ENCODE measurements at places on chromosomes 6 and 20.

DNA sequence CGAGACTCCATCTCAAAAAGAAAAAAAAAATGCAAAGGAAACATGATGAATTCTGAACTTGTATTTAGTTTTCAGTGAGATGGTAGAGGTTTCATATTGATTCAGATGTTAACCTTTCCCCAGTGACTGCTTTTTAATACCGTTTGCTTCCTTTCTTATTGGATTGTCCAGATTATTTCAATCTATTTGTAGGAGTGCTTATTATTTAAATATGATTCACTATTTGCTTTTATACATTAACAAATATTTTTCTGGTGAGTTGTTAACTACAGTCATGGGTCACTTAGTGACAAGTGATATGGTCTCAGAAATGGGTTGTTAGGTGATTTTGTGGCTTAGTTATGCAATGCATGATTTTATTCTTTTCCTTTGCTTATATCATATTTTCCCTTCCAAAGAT lies 8.4 kb downstream of the PI3 start:
- no peak for DNase-seq

GRCh38 chr6:150930841-150931240 lies 65.3 kb downstream of the MTHFD1L start:
- no peak for DNase-seq

DNA sequence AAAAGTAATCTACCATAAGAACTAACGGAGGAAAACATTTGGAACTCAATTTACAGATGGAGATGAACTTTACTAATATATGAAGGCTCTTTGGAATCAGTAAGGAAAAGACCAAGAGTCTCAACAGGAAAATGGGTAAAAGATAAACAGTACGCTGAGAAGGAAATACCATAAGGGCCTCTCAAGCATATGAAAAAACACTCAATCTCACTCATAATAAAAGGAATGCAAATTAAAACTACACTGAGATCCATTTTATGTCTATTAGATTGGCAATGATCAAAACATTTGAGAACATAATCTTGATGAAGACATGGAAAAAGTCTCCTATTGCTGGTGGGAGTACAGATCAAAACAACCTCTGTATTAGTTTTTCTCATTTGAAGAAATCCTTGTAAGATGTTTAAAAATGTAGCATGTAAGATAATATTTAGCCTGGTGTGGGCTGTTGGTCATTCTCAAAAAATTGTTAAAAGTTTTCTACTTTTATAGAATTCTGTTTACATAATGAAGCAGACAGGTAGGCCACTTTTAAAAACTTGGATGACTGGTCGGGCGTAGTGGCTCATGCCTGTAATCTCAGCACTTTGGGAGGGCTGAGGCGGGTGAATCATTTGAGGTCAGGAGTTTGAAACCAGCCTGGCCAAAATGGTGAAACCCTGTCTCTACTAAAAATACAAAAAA lies 14.5 kb downstream of the REV3L start:
- DNase-seq = no peak

DNA sequence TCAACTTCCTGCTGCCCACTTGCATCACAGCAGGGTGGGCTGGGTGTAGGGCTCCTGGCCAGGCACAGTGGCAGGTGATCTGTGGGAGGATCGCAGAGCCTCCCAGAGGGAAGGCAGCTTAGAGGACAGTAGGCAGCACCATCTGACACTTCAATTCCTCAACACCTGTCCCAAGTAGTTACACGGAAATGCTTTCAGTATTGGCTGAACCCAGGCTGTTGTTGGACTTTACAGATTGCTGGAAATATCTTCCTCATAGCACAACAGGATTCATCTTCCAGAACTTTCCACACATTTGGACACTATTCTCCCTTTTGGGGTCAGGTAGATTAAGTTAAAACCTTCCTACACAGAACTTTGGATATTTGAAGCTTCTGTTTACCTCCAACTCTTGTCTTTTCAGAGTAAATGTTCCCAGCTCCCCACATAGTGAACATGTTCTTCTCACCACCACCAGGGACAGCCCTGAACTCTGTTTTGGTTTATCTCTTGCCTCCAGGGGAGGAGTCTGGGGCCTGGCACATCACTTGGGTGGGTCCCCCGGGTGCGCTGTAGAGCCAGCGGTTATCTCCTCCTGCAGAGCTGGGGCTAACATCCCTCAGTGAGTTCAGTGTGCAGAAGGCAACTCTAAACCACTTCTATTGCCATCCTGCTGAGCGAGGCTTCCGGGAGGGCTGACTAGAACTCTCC lies 3.5 kb upstream of the SLC22A2 start:
- no peak for DNase-seq

- DNase-seq = no peak
Measured at GRCh38 chr20:40894237-40894630, 134.4 kb upstream of the TOP1 start.

DNA sequence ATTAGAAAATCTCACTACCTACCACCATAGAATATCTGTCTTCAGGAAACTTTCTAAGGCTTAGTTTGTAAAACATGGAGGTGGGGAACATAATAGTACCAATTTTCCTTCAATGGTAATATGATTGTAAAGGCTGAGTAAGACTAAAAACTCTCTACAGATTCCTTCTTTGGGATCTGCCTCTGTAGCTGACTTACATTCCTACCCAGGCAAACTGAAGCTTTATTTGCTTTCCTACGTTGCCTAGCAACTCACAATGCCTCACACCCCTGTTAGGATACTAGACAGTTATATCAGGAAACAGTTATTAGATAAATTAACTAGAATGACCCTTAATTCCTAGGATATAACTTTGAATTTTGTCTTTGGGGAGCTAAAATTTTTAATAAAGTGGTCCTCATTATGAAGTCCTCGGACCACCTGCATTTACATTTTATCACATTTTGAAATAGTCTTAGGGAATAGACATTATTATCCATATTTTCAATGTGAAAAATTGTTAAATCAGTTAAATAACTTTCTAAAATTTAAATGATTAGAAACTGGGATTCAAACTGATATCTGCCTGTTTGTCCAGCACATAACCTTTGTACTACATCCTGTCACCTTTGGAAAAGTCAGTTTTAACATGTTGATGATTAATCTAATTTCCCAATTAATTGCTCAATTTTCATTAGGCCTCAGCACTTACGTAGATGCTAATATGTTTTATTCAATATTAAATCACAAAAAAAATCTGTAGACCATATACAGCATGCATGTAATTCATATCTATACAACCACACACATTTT lies 591.4 kb downstream of the RNF144B start:
- DNase-seq = peak; percentile 47

GRCh38 chr20:2752567-2753460 lies 47.6 kb downstream of the CPXM1 start:
- no peak for DNase-seq

DNA sequence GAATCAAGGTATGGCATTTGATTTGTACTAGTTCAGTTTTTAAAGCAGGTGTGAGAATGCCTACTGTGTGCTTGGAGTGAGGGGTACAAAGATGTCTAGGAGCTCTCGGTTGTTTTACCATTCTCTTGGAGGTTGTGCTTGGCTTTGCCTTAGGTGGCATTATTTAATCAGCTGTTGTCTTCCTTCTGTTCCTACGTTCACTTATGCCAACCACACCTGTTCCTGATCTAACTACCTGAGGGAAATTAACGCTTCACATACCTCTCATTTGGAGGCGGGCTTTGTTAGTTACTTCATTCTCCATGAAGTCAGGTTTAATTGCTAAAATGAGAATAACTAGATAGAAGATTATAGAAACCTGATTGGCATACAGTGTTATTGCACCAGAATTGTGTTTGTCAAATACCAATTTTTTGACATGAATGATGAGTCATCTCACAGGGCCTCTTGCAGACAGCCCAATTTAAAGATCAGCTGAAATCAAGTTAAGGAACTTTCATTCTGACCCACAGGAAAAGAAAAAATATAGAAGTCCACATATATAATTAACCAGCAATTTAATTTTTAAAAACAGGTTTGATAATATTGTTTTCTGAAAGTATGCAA lies 24.8 kb upstream of the PBOV1 start:
- DNase-seq = no peak

GRCh38 chr20:60700728-60701127 lies 551.3 kb upstream of the CDH4 start:
- DNase-seq = no peak

GRCh38 chr6:16496210-16496609 lies 257.8 kb downstream of the GMPR start:
- no peak for DNase-seq

- no peak for DNase-seq
Measured at GRCh38 chr20:37397076-37397953, 51.4 kb downstream of the SRC start.

DNA sequence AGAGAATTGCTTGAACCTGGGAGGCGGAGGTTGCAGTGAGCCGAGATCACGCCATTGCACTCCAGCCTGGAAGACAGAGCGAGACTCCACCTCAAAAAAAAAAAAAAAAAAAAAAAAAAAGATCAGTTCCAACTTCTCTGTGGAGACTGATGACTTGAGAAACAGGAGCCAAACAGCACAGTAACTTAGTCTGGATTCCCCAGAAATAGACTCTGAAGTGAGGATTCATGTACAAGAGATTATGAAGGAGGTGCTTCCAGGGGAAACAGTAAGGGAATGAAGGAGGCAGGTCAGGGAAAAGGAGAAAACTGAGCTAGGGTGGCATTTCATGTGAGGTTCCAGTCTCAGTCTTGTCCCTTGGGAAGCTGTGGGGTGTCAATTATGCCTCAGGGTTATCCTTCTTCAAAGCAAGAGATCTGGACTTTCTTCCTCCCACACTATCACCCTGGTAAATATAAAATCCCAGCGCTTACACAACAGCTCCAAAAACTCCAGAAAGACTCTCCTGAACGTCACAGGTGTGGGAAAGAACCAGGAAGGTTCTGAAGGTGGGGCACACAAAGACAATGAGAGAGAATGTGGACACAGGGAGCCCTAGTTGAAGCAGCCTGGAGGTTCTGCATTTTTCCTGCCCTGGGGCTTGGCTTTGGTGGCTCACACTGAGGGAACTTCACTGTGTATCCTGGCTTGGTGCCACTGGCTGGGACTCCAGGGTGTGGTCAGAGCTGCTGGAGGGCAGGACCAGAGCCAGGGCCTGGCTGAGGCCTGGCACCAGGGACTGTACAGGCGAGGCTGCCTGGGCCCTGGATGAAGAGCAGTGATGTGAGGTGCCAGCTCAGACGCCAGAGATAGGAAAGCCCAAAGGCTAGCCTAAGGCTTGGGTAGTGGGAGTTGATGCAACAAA lies 46.8 kb downstream of the PCNA start:
- no peak for DNase-seq

DNA sequence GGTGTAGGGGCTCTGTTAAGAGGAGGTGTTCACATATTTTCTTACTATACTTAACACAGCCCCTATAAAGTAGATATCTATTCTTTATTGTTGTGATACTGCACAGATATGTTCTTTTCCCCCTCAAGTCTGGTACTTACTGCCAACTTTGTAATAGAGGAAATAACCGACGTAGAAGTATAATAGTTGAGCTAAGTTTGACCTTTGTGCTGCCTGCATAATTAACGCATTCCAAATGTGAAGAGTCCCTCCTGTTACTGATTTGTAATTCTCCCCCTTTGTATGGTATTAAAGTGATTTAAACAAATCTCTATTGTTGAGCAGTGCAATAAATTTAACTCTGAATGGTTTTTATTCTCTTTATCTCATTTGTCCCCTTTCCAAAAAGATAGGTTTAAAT lies 39.0 kb downstream of the PHF3 start:
- no peak for DNase-seq

All from epithelial cell of proximal tubule (primary cell).